COR-L47 (cell line): ENCODE measurements at places on chromosomes 1 and 21.

GRCh38 chr21:38985568-38986378, 180.0 kb downstream of the ETS2 start:
- DNase-seq, result peak; percentile 90

DNA sequence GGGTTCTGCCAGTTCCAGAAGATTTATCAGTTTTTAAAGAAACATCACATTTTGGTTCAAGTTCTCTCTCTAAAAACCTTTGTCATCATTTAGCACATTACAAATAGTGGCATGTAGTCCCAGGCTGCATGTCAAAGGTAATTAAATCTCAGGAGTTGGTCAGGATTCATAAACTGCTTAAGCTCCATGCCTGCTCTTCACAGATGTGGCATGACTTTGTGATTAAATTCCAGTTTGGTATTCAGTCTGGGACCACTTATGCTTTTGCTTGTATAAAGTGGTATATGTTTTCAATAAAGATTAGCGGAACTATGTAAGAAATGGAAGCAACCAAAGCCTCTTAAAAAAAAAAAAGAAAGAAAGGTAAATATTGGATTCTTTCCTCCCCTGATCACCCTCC, 408.0 kb downstream of the DISC1 start:
- no peak for DNase-seq

DNA sequence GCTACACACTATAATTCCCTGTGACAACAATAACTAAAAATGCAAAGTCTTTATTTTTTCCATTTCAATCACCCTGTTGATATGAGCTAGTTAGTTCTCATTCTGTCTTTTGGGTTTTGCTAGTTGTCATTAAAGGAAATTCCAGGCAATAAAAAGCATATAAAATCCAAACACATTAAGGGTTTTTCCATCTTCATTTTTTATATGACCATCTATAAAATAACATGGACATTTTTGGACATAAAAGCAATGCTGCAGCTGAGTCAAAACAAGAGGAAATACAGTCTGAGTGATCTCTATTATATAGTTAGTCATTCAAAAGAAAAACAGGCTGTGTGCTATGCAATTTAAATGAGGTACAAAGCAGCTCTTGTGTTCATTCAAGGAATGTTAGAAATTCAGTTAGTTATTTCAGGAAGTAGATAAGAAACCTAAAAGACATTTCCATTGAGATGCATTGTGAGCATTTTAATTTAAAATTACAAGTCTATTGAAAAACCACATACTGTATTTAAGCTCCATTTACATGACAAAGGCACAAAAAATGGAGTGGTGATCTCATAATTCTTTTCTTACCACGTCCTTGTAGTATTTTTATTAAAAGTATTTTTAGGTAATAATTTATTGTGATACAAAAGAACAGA, 67.3 kb upstream of the BCL10 start:
- no peak for DNase-seq

- DNase-seq, result no peak
These were observed 9.1 kb downstream of the ADGRL2 start for GRCh38 chr1:81809808-81810207.
